ENCODE measurements at places on chromosomes 4 and X.

GRCh38 chrX:153448556-153449367 is 2.9 kb upstream of the TREX2 start:
- DNase-seq, result no peak

DNA sequence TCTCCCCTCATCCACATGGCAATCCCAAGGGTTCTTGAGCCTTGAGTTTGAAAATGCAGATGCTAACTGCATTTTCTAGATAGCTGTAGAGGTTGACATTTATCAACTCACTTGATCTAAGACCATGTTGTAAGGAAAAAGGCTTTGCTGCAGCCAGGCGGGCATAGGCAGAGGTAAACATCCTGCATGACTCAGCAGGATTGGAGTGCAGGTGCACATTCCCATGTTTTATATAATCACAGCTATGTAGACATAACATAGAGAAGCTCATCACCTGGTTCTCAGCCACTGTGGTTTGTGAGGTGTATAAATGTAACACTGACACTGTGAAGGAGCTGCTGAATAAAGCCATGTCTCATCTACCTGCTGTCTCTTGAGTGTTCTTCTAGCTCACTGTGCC is 62.3 kb upstream of the PDE5A start:
- no peak for DNase-seq

DNA sequence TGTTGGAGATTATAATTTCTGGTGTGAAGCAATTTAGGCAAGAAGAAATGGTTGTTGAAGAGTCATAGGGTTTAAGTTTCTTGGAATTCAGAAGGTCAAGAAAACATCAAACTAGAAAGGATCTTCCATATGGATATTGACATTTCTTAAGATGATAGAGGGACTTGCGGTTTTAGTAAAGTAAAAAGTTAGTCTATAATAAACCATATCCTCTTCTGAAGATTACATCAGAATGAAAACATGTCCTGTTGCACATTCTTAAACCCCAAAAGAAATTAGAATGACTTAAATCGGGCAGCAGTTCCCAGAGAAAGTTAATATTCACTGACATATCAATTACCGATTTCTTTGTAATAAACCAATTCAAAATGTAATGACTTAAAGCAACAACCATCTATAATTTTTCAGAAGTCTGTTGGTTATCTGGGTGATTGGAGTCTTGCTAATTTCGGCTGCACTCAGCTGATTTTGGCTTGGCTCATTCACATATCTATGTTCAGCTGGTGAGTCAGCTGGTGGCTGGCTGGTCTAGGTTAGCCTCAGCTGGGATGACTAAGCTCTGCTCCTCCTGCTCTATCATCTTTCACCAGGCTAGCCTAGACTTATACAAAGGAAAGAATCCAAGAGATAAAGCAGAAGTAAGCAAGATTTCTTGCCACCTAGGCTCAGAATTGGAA is 24.4 kb upstream of the DYNLT3 start:
- DNase-seq, result no peak

DNA sequence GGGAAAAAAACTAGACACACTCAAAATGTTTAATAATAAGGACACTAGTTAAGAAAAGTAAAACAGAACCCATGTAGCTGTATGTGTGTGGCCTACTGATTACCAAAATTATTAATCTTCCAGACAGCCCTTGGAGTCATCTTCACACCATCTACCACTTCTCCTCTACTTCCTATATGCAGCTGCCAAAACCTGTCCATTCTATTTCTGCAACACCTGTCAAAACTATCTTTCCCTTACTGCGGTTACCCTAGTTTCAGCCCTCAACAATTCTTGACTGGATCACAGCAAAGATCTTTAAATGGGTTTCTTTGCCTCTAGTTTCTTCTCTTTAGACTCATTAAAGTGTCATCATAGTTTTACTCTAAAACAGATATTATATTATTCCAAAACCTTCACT is 72.6 kb downstream of the GPR82 start:
- DNase-seq, result no peak

DNA sequence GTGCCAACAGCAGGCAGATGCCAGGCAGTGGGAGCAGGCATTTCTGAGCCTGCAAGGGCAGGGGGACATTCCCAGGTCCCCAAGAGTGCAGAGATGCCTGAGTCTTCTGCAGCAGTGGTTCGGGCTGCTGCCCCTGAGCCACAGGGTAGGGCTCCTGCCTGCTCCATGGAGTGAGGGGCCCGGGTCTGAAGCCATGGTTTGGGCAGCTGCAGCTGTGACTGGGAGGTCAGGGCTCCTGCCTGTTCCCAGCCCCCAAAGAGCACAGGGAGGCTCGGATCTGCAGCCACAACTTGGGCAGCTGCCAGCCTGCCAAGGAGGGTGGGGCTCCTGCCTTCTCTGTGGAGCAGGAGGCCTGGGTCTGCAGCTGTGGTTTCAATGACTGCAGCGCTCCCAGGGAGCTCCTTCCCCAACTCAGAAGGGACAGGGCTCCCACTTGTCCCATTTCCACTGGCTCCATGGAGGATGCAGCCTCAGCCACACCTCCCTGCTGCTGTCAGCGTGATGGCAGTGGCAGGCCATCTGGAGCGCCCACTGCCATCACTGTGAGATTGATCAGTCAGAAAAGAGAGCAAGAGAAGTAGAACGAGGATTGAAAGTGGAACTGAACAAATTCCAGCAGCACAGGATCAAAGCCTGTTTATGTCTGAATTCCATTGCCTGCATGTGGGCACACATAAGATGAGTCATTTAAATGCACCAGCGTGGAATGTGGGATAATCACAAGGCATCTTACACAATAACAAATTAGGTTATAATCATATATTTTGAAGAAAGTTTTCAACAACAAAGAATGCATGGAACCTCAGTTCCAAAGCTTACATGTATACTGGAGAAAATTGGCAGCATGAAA is 93.1 kb upstream of the CXorf51A start:
- no peak for DNase-seq

- no peak for DNase-seq
These were observed 65.3 kb upstream of the SHISA3 start for GRCh38 chr4:42331914-42332368.

DNA sequence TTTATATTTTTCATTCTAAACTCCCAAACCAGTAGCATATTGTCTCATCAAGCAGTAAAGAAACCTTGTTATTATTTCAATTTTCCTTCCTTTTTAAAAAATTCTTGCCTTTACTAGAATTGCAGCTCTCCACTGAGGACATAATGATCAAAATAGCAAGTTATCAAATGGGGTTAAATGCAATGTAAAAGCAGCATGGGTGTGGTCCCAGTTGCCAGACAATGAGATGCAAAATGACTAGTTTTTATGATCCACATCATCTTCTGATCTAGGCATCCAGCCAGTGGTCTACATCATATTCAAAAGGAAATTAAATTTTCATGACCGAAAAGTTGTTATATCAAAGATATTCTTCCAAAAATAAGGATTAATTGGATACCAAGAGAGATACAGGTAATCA is 427.9 kb upstream of the SMIM31 start:
- DNase-seq, result no peak

- DNase-seq, result no peak
These were observed 411.2 kb downstream of the MID1IP1 start for GRCh38 chrX:39212456-39212855.

- DNase-seq, result no peak
These were observed 5.5 kb downstream of the ATP10D start for GRCh38 chr4:47490550-47490949.

GRCh38 chrX:109760922-109761250 is 27.8 kb upstream of the ACSL4 start:
- DNase-seq, result no peak

DNA sequence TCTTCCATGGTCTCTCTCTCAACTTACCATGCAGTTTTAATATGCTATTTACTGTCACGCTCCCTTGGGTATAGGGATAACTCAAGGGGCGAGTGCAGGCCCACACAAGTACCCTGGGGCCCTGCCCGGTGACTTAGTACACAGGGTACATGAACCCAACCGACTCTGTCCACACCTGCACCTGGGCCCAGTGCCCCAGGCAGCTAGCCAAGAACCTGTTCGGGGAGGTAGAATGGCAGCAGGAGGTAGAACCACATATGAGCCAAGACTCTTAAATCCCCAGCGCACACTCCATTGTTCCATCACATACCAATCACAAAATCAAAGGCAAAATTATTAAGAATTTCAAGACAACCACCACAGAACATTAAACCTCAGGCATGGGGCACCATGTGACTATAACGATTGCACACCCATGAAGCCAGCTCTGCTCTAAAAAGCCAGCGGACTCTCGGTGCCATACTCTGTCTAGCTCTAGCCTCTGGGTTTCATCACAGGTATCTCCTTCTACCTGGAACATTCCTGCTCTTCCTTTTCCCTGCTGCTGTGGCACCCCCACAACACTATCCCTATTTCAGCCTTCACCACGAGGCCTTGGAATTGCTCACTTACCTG is 14.6 kb downstream of the PHF8 start:
- no peak for DNase-seq

GRCh38 chr4:33746979-33747378 is 2497.3 kb downstream of the ARAP2 start:
- DNase-seq, result no peak

GRCh38 chr4:38194047-38194602 is 233.9 kb downstream of the PTTG2 start:
- no peak for DNase-seq

- DNase-seq, result no peak
These were observed at the start of gene CCNQ for GRCh38 chrX:153598541-153599191. Gene CCNQ, minus strand, starts transcription at chrX:153599139. Its CDS starts 66 bp downstream, at chrX:153599073.

GRCh38 chr4:84565951-84566350 is 17.0 kb upstream of the CDS1 start:
- DNase-seq, result no peak

GRCh38 chr4:154507156-154507555 is 15.6 kb upstream of the DCHS2 start:
- no peak for DNase-seq

DNA sequence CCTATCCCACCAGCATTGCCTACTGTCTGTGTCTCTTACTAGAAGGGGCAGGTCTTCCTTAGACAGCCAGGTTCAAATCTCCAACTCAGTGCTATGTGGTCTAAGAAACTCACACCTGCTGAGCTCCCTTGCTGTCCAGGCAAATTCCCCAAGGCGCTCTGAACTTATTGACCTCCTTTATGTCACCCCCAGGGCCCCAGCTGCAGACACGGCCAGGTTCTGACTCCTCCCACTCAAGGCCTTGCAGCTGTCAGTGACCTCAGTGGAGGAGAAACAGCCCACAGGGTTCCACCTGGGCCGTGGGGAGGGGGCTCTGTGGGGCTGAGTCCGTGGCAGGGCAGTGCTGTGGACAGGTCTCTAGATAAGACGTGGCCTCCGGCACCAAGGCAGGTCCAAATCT is 42.1 kb upstream of the PSAPL1 start:
- DNase-seq, result no peak

- no peak for DNase-seq
These were observed 1015.0 kb upstream of the GRID2 start for GRCh38 chr4:91288702-91289311.

GRCh38 chrX:151776181-151776731 is 41.7 kb downstream of the CNGA2 start:
- DNase-seq, result no peak

GRCh38 chr4:79445371-79445781 is 37.3 kb upstream of the GK2 start:
- DNase-seq, result no peak

DNA sequence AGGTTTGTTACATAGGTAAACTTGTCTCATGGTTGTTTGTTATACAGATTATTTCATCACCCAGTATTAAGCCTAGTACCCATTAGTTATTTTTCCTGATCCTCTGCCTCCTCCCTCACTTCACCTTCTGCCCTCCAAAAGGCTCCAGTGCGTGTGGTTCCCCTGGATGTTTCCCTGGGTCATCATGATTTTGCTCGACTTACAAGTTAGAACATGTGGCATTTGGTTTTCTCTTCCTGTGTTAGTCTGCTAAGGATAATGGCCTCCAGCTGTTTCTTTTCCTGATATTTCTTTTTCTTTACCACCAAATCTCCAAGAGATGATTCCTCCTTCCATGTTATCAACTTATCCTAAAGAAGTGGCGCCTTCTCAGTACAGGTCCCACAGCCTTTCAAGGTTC is 543.1 kb upstream of the ADGRL3 start:
- DNase-seq, result no peak

DNA sequence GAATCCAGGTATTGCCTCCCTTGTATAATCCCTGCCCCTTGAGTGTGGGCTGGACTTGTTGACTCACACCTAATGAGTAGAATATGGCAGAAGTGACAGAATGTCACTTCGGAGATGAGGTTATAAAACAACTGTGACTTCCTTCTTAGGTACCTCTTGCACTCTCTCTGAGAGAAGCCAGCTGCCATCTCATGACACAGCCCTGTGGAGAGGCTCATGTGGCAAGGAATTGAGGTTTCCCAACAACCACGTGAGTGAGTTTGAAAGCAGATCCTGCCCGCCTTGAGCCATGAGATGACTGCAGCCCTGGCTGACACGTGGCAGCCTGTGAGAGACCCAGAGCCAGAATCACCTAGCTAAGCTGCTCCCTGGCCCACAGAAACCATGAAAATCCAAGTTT is 13.5 kb downstream of the ASB11 start:
- DNase-seq, result no peak

GRCh38 chr4:84750260-84750959 is 167.5 kb downstream of the CDS1 start:
- DNase-seq, result no peak

GRCh38 chrX:107713543-107714205 is 61.9 kb downstream of the TSC22D3 start:
- DNase-seq, result no peak

GRCh38 chr4:20724915-20725314 is 24.7 kb downstream of the PACRGL start:
- no peak for DNase-seq

DNA sequence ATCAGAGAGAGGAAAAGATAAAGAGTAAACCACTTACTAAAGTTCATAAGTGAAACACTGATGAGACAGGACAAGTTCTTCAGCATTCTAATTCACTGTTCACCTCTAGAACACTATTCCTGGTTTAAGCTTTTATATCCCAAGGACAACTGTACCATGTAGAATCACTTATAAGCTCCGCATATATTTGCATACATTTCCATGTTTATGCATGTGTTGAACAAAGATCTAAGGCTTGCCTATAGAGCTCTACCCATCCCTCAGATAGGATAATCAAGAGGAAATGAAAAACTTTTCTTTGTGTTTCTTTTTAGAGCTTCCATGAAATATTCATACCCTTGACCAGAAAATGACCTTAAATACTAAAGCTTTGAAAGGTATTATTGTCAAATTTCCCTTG is 156.9 kb upstream of the BMP3 start:
- DNase-seq, result no peak

GRCh38 chrX:21645431-21645830 is 12.7 kb downstream of the KLHL34 start:
- no peak for DNase-seq

- no peak for DNase-seq
These were observed 3.4 kb downstream of the TFE3 start for GRCh38 chrX:49039598-49040375.

DNA sequence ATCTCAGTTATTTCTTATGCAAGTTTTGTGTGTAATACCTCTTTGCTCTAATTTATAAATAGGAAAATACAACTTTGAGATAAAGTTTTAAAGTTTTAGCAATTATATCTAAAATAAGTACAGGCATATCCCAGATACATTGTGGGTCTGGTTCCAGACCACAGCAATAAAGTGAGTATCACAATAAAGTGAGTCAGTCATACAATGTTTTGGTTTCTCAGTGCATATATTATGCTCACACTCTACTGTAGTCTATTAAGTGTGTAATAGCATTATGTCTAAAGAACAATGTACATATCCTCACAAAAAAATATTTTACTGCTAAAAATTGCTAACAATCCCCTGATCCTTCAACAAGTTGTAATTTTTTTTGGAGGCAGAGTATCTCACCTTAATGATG is 49.2 kb downstream of the ANAPC10 start:
- no peak for DNase-seq

Measured in omental fat pad (tissue), 4 donors.